ENCODE measurements at places on chromosomes 4 and X. TPM values are rescaled to one million over a fixed set of nuclear protein-coding genes. Genes with fewer than 3 reads are reported as not detected.

SPP1 gene
- 4.3 TPM for total RNA-seq

SLC4A4 gene
- 25.1 TPM for total RNA-seq

GPR173 gene
- total RNA-seq: 0.67 TPM

TLR2 gene
- 12.1 TPM for total RNA-seq

DNAJB14 gene
- 36.5 TPM for total RNA-seq
